ENCODE measurements at places on chromosomes 3 and 15.

GRCh38 chr15:38226608-38227266 lies 25.9 kb upstream of the SPRED1 start:
- DNase-seq: peak; percentile 58

DNA sequence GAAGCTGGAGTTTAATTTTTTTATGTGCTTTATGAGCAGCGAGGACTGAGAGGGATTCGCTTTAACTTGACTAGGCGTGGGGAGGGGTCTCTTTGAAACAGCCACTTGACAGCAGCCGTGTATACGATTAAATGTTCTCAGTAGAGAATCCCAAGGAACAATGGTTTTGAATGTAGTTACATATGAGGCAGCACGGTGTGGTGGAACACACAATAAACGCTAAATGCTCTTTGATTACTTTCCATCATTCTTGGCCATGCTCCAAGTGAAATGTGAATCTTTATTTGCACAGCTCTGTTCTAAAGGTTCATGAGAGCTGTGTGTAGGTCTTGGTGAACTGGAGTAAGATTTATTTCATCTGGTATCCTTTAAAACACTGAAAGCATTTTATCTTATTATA lies 251.4 kb upstream of the TGFBR2 start:
- no peak for DNase-seq

DNA sequence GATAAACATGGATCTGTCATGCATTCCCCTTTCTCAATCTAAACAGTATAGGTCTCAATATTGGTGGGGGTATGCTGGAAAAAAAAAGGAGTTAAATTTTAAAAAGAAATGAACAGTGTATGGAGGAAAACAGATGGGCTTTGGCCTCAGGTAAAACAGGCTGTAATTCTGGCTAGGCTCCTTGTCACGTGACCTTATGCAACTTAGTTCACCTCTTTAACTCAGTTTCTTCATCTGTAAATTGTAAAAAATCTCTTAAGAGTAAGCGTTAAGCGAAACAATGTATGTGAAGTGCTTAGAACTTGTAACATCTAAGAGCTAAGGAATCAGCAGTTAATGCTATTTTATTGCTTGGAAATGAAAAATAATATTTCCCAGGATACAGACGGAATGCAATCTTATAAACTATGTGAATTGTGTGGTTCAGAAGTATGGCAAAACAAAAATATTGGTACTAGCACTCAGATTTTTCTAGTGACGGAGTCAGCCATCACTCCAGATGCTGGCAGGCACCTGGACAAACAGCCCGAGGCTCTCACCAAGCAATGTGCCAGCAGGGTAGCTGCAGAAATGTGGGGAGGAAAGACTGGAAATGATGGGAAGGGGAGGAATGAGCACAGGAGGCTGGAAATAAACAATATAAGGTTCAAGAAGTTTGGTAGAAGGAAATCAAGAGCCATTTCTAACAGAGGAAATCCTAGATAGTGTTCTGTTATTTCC lies 172.8 kb downstream of the USP13 start:
- DNase-seq: no peak

- no peak for DNase-seq
Observed at GRCh38 chr3:2370317-2370716, 271.7 kb downstream of the CNTN4 start.

- no peak for DNase-seq
Observed at GRCh38 chr3:53890726-53891475, 758 bp downstream of the SELENOK start.

GRCh38 chr3:30711151-30711550 lies 104.8 kb downstream of the TGFBR2 start:
- DNase-seq: no peak

DNA sequence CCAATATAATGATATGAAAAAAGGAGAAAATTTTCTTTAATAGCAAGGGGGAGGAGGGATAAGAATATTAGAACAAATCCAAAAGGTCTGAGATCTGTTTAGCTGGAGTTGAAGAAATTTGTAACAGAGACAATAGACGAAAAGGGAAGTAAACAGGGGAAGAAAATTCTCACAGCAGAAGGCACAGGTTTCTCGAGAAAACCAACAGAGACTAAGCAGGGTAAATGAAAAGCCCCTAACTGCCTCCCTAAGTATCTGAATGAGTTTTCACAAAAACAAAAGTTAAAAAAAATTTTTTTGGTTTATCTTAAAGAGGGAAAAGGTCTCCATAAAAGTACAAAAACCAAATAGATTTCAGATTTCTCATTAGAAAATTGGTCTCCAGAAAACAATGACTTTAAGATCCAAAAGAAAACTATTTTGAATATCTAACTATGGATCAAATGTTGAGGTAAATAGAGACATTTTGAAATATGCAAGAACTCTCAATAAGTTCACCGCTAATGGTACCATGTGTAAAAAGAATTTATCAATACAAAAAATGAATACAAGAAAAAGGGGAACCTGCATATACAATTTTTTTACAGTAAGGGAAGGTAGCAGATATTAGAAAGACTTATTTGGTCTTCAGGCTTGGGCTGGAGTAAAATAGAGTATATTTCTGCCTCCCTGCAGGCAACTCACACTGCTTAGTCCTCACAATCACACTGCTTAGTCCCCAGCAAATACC lies 23.9 kb upstream of the NEK10 start:
- no peak for DNase-seq

- DNase-seq: no peak
Observed at GRCh38 chr3:193119926-193120325, 121.1 kb upstream of the PLAAT1 start.

DNA sequence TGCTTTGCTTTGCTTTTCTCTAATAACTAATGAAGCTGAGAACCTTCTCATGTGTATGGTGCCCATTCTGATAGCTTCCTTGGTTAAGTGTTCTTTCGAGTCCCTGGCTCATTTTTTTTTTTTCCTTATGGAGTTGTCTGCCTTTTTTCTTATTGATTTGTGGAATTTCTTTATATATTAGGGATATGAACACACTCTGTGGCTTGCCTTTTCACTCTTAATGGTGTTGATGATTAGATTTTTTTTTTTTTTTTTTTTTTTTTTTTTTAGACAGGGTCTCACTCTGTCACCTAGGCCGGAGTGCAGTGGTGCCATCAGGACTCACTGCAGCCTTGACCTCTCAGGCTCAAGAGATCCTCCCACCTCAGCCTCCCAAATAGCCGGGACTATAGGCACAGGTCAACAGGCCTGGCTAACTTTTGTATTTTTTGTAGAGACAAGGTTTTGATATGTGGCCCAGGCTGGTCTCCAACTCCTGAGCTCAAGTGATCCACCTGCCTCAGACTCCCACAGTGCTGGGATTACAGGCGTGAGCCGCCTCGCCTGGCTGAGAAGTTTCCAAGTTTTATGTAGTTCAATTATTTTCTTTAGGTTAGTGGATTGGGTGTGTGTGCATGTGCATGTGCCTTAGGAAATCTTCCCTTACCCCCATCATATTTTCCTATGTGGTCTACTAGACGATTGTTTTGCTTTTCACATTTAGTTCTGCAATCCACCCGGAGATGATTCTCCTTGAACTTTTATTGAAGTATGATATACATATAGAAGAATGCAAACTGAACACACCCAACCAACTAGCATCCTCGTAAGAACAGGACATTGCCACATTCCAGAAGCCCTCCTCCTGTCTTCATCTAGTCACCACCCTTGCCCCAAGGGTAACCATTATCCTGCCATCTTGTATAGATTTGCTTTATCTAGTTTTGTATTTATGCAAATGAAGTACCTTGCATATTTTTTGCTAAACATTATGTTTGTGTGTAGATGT lies 1.7 kb upstream of the SNRPA1 start:
- DNase-seq: peak; percentile 74

- no peak for DNase-seq
Observed at GRCh38 chr15:34006381-34006780, 32.6 kb downstream of the AVEN start.

- no peak for DNase-seq
Observed at GRCh38 chr15:94416820-94417219, 185.5 kb downstream of the MCTP2 start.

DNA sequence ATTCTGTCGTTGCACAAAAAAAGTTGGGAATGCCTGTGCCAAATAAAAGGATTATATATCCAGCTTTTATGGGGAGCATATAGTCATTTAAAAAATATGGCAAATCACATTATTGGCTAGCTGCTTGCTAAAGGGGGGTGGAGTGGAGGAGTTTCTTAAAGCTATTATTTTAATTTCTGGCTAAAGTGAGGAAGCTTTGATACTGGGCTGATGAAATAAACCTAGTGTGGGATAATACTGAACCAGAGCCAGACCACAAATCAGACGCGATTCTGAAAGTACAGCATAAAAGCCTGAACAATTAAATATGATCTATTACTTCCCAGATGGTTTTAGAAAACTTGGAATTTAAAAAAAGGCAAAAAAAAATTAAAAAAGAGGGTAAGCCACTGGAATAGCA lies 14.4 kb downstream of the POLR2M start:
- DNase-seq: peak; percentile 54

GRCh38 chr3:120460181-120460790 lies 9.5 kb upstream of the FSTL1 start:
- no peak for DNase-seq
